Activated CD8-positive, alpha-beta memory T cell treated with anti-CD3 and anti-CD28 coated beads for 1 hour (primary cell): ENCODE measurements at places on chromosomes 4 and X.
A peak's percentile ranks its signal among the peaks of the same experiment; 100 is the strongest.

- no peak for DNase-seq
Observed at GRCh38 chr4:76689145-76689817, 208.7 kb downstream of the SOWAHB start.

- DNase-seq: no peak
Observed at GRCh38 chrX:97102938-97103337, 219.2 kb downstream of the RPA4 start.

- DNase-seq: no peak
Observed at GRCh38 chr4:184573701-184574100, 75.5 kb downstream of the CASP3 start.

GRCh38 chr4:109723110-109723509 lies 6.8 kb downstream of the PLA2G12A start:
- DNase-seq: no peak

DNA sequence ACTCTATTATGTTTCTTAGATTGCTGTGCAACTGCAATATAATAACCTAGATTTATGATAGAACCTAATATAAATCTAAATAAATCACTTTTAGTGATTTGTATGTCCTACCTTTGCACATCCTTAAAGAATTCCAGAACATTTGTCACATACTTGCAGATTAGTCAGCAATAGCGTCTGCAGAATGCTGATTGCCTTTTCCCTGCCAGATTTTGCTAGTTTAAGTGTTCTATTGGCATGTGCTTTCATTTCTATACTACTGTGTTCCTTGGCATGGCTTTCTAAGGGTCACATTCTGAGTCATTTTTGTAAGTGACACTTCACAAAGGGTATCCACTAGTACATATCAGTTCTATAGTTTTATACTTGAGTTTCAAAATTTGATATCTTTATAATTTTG lies 303.1 kb upstream of the GIMD1 start:
- DNase-seq: no peak

DNA sequence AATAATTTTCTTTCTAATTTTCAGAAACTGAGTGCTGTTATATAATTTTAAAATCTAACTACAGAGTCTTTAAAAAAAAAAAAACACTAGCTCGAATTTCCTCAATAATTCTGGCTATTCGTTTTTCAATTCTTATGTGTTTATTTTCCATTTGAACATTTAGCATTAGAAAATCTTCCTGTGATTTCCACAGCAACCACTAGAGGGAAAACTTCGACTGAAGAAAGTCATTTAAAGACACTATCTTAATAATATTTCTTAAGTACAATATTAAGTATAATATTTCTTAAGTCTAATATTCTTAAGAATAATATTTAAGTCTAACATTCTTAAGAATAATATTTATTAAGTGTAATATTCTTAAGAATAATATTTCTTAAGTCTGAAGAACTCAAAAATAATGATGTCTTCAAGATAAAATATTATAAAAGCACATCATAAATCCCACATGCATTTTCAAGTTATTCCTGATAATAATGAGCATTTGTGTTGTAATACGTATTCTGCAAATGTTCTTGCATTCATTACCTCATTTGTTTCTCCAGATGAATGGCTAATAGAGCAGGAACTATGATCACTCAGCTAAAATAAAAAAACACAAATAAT lies 118.4 kb upstream of the WDR17 start:
- no peak for DNase-seq

DNA sequence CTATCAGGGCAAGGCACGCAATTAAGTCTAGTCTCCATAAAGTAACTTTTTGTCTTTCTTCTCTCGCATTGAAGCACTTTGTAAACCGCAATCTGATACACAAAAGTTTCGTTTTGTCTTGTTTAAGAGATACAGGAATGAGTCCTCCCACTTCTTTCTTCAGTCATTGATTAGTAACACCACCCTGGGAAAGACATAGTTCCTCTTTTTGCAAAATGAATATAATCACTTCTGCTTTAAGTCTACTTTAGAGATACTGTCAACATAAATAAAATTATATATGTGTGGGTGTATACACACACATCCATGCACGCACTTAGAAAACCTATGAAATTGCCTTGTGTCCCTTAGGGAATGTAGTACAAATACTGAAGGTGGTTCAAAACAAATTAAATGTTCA lies 11.7 kb downstream of the COQ2 start:
- no peak for DNase-seq

DNA sequence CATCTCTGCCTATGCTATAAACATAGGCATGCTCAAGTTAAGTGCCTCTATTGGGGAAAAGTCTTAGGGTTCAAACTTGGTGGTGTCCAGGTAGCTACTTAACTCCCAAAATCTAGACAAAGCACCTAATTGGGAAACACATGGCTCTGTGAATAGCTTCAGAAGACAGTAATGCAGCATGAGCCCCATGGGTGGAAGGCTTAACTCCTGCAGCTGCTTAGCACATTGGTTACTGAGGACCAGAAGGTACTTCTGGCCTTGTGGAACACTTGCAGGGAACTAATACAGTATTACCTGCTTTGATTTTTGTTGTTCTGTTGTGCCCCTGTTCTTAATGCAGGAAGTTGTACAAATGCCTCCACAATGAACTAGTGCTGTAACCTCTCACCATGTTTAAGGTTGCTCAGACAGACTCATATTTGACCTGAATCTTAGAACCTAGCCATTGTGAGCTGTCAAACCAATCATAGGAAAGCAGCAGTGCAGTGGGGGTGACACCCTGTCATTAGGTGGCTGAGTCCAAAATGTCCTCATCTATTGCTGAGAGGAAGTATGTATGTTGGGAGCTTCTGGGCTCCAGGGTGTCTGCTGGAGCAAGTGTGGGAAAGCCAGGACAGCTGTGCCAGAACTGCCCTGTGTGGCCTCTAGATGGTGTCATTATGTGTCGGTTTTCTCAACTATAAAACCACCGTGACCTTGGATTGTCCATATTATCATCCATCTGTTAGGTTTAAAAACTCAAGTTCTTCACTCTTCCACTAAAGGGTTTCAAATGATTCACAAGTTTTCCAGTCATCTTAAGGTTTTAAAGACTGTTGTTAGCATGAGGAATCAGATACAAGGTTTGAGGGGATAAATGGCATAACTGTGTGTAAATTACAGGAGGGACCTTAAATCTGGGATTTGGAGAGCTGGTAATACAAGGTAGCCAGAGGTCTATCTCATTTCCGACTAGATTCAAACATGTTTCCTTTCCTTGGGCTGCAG lies 69.9 kb upstream of the WDR1 start:
- DNase-seq: no peak

- DNase-seq: no peak
Observed at GRCh38 chrX:149516604-149517003, 11.5 kb upstream of the IDS start.

DNA sequence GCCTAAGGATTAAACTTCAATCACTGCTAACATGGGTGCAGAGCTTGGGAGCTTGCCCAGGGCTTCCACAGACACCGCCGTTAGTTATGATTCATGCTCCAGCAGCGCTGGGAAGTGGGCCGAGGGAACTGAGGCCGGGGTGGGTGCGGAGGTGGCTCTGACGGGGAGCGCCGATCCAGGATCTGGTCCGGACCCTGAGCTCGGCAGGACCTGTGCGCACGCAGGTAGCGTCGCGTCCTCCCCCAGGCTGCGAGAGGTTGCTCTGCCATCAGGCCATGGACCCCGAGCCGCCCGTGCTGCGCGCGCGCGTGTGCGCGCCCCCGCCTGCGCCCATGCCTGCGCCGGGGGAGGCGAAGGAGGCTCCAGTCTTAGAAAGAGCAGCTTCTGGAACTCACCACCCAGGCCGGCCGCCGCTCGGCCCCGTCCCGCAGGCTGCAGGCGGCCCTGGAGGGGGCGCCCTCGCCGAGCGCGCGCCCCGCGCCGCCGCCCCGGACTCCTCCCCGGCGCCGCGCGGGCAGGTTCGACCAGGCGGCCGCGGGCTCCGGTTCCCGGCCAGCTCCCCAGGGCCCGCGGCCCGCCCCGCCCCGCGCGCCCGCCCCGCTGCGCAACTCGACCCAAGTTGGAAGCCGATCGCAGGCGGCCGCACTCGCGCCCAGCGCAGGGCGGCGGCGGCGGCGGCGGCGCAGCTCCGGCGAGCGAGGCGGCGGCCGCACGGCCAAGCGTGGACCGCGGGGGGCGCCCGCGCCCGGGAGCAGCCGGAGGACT lies 732 bp upstream of the ADRA2C start:
- no peak for DNase-seq

GRCh38 chr4:10456595-10457254 lies 501 bp downstream of the ZNF518B start:
- DNase-seq: peak; percentile 33

DNA sequence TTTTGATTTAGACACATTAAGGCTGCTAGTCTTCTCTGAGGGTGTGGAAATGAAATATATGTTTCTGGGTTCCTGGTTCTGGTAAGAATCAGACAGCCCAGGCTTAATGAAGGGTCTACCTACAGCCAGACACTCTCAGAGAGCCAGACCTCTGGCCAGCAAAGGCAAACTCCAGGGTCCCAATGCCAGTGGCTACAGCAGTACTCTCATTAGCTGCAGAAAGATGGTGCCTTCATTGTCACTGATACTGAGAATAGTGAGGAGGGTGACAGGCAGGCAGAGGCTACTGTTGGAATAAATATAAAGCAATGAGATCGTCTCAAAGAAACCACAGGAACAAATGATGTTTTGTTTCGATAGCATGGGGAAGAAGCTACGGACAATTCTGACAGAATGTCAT lies 437.6 kb downstream of the GPM6A start:
- no peak for DNase-seq

GRCh38 chr4:128241425-128241913 lies 46.1 kb downstream of the PGRMC2 start:
- no peak for DNase-seq

DNA sequence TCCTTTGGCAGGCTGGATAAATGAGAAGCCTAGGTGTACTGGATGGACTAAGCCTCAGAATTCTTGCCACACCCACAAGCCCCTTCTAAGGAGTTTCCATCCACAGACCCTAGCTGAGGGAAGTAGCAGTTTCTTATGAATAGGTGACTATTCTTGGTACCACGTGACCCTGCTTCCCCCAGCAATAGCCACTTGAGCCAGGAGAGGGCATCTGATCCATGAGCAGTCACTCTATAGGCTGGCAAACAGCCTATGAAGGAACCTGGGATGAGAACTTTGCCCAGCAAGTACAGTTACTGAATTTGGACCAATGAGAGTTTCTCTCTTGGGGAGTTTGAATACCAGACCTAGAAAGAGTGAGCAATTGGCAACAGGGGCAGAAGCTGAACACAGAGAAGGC lies 84.0 kb downstream of the RTL9 start:
- DNase-seq: no peak
